ENCODE measurements at places on chromosomes 7 and 10. TPM values are rescaled to one million over a fixed set of nuclear protein-coding genes. Genes with fewer than 3 reads are reported as not detected.

The TMEM229A gene
- 4.6 TPM for total RNA-seq

The CXCL12 gene
- total RNA-seq, result 13.1 TPM

The GALNT17 gene
- total RNA-seq, result 55.1 TPM

The SYNPO2L gene
- not detected for total RNA-seq

The CLDN12 gene
- total RNA-seq, result 53.7 TPM

The SEMA3C gene
- 74.7 TPM for total RNA-seq

The CAMK2B gene
- 112 TPM for total RNA-seq

The IL6 gene
- not detected for total RNA-seq

The PAPOLB gene
- 1.8 TPM for total RNA-seq

The SLC26A5 gene
- 0.46 TPM for total RNA-seq

The ZNF282 gene
- 20.1 TPM for total RNA-seq

The TRIM74 gene
- total RNA-seq, result 0.69 TPM

The RAPGEF5 gene
- total RNA-seq, result 62.7 TPM

The KCNH2 gene
- 17.8 TPM for total RNA-seq

The TLX1 gene
- not detected for total RNA-seq

The GIGYF1 gene
- 16.4 TPM for total RNA-seq

The C10orf67 gene
- total RNA-seq, result 1.2 TPM

The ITPRID1 gene
- 0.23 TPM for total RNA-seq

The ADCYAP1R1 gene
- 70.4 TPM for total RNA-seq

The EVX1 gene
- total RNA-seq, result not detected

The PLXDC2 gene
- total RNA-seq, result 45.0 TPM

The CLRN3 gene
- not detected for total RNA-seq

The NT5C3A gene
- 62.5 TPM for total RNA-seq

The CHST12 gene
- total RNA-seq, result 3.5 TPM

The PRLHR gene
- total RNA-seq, result 1.2 TPM

The PNLIPRP2 gene
- total RNA-seq, result not detected

The CRYGN gene
- not detected for total RNA-seq

The VGF gene
- total RNA-seq, result 33.2 TPM

The BTBD16 gene
- total RNA-seq, result not detected

The CEP41 gene
- total RNA-seq, result 19.4 TPM

The TBX20 gene
- total RNA-seq, result not detected

The TMEM184A gene
- total RNA-seq, result under 0.01 TPM

The PRSS2 gene
- not detected for total RNA-seq

The ATP5MK gene
- 197 TPM for total RNA-seq

The FZD8 gene
- total RNA-seq, result 12.2 TPM

The KEL gene
- total RNA-seq, result 2.5 TPM

The HILPDA gene
- total RNA-seq, result 17.5 TPM

The IL2RA gene
- total RNA-seq, result not detected

The DEPP1 gene
- total RNA-seq, result 6.2 TPM

The SUGCT gene
- 3.7 TPM for total RNA-seq

The FIS1 gene
- total RNA-seq, result 80.5 TPM

Measured in diencephalon (tissue), 1 donor.